ENCODE measurements at places on chromosomes 7 and 10. TPM values are rescaled to one million over a fixed set of nuclear protein-coding genes. Genes with fewer than 3 reads are reported as not detected.

RADIL gene
- 0.20 TPM for total RNA-seq

GJC3 gene
- 0.38 TPM for total RNA-seq

LAMB4 gene
- total RNA-seq: not detected

DNA sequence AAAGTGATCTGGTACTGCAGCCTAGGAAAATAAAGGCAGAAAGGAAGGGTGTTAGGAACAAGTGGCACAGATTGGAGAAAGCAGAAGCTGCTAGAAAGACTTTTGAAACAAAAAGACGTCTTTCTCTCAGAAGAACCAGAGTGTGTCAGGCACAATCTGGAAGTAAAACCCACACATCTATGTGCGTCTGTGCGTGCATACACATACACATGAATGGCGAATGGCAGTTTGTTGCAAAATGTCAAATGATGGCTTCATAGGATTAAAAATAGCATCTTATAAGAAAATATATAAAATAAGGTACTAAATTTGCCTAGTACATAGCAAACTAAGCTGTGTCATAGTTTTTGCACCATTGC, 246.3 kb downstream of the CDK14 start:
- no peak overlapping the region for H3K4me3 ChIP-seq
- no peaks in the 10 kb centered on the region for H3K27me3 ChIP-seq
- no peaks in the 10 kb centered on the region for H3K36me3 ChIP-seq
- DNase-seq: no peak
- H3K27ac ChIP-seq: no peak overlapping the region

DNA sequence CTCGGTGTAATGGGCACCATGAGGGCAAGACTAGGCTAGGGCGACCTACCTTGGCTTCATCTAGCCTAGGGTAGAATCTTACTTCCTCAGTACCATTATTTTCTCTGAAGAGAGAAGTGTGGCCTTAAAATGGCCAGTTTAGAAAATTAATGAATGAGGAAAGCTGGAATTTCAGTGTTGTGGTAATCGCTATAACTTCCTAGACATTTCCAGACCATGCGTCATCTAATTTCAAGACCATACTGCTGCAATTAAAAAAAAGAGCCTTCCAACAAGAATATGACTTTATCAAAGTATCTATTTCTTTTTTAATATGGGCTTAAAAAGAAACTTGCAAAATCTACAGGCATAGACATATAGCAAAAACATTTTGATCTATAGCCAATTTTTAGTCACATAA, 68.5 kb downstream of the CPVL start:
- H3K27me3 ChIP-seq: no peaks in the 10 kb centered on the region
- H3K4me1 ChIP-seq: no peaks in the 10 kb centered on the region
- H3K4me3 ChIP-seq: no peak overlapping the region
- no peak for DNase-seq
- no peak overlapping the region for H3K27ac ChIP-seq

DNA sequence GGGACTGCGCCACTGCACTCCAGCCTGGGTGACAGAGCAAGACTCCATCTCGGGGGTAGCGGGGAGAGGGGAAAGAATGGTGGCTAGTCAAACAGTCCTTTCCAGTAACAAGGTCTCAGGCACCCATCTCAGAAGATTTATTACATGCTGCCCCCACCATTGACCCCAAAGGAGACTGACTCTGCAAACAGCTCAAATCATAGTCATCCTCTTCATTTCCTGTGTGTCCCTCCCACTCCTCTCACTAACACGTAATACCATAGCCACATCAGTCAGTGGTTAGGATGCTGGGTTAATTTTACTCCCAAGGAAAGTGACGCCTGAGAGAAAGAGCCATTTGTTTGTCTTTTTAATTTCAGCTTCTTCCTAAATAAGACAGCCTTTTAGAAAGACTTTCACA, 56.6 kb upstream of the BET1 start:
- no peak for DNase-seq
- peaks cover 2% of the 10 kb centered on the region for H3K27me3 ChIP-seq
- H3K4me1 ChIP-seq: no peaks in the 10 kb centered on the region
- no peaks in the 10 kb centered on the region for H3K36me3 ChIP-seq
- no peak overlapping the region for H3K27ac ChIP-seq

DNA sequence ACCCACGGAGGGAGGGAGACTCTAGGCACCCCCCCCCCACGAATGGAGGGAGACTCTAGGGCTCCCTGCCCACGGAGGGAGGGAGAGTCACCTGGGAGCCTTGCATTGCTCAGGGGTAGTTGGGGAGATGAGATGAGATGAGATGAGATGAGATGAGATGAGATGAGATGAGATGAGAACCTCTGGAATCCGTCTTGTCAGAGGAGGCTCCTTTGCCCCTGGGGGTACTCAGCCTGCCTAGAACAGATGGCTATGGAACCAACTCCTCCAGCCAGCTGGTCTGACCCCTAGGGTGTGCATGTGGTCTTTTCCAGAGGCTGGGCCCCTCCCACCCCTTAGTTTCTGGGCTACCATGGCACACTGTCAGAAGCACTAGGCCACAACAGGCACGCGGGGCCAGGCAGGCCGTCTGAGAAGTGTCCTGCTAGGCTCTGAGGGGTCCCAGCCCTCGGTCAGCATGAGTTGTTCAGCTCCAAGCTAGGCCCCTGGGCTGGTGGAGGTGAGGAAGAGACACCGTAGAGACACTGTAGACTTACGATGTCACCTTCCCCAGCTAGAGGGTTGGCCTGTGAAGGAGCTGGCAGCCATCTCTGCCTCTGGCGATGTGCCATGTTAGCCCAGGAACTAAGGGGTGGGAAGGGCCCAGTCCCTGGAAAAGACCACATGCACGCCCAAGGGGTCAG, 8.8 kb downstream of the TSPAN15 start:
- H3K4me1 ChIP-seq: no peaks in the 10 kb centered on the region
- no peak overlapping the region for H3K4me3 ChIP-seq
- DNase-seq: no peak
- H3K36me3 ChIP-seq: no peaks in the 10 kb centered on the region
